ENCODE measurements at places on chromosomes 1 and 21.

DNA sequence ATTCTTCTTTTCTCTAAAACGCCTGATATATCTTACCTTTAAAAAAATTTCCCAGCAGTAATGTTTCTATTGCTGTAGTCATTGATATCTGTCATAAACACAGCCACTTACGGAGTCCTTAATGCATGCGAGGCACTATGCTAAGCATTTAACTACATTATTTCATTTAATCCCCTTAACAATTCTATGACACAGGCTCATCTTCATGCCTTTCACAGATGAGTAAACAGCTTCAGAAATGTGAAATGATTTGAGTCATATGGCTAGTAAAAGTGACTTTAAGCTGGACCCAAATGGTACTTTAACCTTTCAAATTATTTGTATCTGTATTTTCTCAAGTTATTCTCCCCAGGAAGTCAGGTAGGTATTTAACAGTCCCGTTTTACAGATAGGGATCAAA is 125.1 kb upstream of the FGGY start:
- DNase-seq: no peak

GRCh38 chr1:30325085-30325935 is 398.1 kb downstream of the MATN1 start:
- no peak for DNase-seq

DNA sequence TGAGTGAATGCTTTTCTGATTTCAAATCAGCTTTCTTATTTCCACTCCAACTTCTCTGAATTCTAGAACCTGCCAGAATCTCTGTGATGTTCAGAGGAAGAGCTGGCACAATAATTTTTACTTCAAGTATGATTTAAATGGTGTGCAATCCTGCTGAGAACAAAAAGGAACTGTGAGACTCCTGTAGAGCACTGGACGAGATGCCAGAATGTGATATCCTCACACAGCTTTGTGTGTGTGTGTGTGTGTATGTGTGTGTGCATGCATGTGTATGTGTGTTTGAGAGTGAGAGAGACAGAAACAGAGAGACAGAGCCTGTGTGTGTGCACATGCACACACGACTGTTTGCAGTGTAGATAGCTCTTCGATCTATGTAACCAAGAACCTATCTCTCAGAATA is 713.6 kb upstream of the ZP4 start:
- DNase-seq: no peak

GRCh38 chr21:17612023-17612564 is 607 bp downstream of the BTG3 start:
- peak; percentile 69 for DNase-seq

DNA sequence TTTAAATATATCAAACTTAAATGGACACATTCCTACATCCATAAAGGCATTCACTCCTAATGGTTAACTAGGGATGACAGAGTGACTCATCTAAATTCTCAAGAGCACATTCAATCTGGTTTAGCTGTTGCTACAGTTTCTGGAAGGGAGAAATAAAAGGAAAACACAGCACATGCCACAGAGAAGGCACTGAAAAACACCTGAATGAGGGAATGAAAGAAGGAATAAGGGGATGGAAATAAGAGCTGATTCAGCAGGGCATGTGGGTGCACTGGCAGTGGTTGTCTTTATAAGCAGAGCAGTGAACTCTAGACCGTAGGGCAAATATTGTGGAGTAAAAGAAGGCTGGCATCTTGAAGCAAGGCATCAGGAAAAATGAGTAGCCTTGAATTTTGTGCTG is 79.3 kb downstream of the LHX4 start:
- no peak for DNase-seq

DNA sequence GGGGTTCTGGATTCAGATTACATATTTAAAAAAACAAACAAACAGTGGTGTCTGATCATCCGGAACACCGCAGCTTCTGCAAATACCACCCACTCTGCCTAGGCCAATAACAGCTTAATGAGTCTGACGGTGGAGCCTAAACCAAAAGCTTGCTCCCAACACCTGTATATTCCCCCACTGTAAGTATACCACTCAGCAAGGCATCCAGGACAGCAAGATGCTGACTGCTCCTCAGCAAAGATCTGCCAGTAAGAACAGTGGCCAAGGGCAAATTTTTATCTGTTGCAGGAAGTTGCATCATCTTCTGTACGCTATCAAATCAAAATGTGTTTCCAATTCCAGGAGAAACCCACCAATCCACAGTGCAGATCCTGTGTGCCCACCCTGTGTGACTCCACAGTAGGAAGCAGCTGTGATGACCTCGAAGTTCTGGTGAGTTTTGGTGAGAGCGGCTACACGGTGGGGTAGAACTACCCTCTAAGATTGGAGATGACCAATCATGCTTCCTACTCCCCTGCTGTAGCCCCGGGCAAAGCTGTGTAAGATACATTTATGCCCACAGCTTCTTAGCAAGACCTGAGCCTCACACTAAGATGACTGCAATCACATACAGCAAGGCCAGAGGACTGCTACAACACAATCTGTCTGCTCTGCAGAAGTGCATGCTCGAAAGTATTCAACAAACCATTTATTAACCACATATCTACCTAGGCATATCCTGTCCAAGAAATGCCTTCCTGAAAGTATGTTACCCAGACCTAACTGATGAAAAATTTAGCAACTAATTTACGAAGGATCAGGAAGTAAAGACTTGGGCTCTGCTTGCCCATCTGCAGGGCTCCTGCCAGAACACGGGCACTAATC is 30.5 kb downstream of the SIPA1L2 start:
- peak; percentile 39 for DNase-seq

All from Daoy (cell line).